ENCODE measurements at places on chromosomes 2 and 18.

DNA sequence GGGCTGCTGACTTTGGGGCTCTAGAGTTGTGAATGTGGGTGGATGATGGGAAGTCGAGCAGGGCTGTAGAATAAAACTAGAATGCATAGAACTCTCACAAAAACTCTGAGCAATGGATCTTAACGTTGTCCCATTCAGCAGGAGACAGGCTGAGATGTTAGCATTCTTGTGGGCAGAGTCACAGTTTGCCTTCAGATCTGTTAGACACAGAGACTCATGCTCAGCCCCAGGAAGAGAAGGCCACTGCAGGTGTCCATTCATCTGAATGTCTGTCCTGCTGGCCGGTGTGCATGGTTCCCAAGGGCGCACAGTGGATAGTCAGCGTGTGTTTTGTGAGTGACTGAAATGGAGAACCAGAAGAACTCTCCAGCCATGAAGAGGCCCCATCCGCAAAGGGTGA is 111.3 kb downstream of the TSN start:
- no peak for DNase-seq

- DNase-seq, result no peak
These were observed 1.7 kb downstream of the SLC1A4 start for GRCh38 chr2:64990876-64991275.

GRCh38 chr2:20521682-20522189 is 74.9 kb downstream of the RHOB start:
- DNase-seq, result no peak

DNA sequence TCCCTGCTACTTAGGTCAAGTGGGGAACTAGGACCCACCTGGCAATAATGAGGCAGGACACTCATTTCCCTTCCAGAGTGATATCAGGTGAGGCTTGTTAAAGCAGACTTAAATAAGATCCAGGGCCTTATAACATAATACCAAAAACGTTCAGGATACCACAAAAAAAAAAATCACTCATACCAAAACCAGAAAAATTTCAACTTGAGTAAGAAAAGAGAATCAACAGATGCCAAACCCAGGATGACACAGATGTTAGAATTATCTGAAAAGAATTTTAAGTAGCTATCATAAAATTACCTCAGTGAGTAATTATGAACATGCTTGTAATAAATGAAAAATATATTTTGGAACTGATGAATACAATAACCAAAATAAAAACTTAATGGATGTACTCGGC is 255.6 kb upstream of the OSR1 start:
- no peak for DNase-seq

GRCh38 chr2:215812966-215813365 is 200.4 kb downstream of the MREG start:
- DNase-seq, result no peak

DNA sequence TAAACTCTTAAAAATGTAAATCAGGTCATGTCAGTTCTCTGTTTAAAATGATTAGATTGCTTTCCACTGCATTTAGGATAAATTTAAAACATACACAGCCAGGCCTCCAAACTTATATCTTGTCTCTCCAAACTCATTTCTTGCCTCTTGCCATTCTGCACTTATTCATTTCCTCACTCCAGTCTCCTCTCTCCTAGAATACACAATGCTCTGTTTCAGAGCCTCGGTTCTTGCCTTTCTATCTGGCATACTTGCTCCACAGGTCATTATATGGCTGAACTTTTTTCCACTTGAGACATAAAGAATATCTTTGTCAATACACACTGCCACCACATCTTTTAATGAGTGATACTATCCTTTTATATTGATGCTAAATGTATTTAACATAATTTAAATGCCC is 10.5 kb upstream of the UGP2 start:
- no peak for DNase-seq

DNA sequence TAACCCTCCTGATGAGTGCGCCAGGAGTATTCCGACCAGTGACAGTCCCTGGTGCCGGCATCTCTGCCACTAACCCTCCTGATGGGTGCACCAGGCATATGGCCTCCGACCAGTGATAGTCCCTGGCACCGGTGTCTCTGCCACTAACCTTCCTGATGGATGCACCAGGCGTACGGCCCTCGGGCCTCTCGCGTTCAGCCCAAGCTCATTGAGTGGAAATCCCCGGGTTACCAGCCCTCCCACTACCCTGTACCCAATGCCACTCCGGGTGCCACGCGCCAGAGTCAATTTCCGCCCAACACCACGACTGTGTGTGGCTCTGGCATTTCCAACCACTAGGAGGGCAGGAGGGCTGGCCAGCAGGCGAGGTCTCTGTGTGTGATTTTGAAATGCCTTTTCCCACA is 11.7 kb upstream of the GPC1 start:
- DNase-seq, result no peak

DNA sequence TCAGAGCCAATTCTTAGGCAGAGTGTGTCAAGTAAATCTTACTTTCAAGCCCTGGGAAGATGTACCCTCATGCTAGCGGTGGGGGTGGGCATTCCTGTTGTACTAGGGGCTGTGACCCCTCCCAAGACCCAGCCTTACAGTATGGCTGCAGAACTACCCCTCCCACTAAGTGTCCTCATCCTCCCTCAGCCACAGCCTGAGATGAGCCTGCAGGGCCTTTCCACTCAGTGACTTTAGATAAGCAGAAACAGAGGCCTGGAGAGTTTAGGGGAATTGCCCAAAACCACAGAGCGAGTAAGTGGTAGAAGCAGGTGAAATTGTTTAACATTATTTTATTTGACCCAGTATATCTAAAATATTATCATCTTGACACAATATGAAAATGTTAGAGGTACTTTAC is 36.6 kb downstream of the TTC32 start:
- no peak for DNase-seq

GRCh38 chr2:101435001-101435862 is 39.7 kb downstream of the RFX8 start:
- DNase-seq, result no peak

GRCh38 chr2:223649554-223650533 is 47.7 kb upstream of the SCG2 start:
- DNase-seq, result no peak

DNA sequence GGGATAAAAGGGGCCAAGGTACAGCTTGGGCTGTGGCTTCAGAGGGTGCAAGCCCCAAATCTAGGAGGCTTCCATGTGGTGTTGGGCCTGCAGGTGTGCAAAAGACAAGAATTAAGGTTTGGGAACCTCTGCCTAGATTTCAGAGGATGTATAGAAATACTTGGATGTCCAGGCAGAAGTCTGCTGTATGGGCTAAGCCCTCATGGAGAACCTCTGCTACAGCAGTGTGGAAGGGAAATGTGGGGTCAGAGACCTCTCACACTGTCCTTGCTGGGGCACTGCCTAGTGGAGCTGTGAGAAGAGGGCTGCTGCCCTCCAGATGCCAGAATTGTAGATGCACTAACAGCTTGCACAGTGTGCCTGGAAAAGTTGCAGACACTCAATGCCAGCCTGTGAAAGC is 880.6 kb upstream of the ID2 start:
- no peak for DNase-seq

- DNase-seq, result no peak
These were observed 229.7 kb downstream of the ANKRD36B start for GRCh38 chr2:97359861-97360584.

GRCh38 chr18:55406451-55406991 is 181.5 kb downstream of the TCF4 start:
- DNase-seq, result no peak

- DNase-seq, result no peak
These were observed 4.4 kb downstream of the CTIF start for GRCh38 chr18:48543228-48543627.

- no peak for DNase-seq
These were observed 387.8 kb downstream of the ZNF521 start for GRCh38 chr18:24964216-24964615.

DNA sequence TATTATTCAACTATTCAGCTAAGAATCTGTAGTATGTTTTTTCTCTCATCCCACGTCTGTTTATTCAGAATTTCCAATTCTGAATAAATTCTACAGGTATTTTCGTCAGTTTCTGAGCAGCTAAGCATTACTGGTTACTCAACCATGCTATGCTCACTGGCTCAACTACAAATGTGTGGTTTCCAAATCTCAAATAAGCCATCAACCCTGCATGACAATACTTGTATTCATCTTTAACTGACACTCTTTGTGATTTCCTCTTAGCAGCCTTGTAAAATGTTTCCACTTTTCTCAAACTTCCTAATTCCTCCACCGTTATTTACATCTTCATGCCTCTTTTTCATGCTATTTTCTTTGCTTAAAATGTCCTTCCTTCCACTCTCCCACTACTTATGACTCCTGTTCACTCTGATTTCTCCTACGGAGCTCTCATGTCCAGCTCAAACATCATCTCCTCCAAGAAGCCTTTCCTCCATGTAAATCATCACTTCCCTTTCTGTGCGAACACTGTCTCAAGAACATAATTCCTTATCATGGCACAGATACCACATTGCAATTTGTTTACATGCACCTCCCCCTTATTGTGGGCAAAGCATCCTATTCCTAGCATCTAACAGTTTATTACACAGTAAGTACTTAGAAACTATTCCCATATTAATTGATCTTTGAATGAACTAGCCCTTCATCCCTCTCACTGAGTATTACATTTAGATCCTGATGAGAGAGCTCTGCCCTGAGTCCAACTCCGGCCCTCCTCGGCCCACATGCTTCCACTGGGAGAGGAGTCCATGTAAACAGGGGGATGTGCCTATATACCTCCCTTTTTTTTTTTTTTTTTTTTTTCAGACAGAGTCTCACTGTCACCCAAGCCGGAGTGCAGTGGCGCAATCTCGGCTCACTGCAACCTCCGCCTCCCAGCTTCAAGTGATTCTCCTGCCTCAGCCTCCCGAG is 10.5 kb downstream of the CCDC88A start:
- DNase-seq, result no peak

- no peak for DNase-seq
These were observed 678.9 kb downstream of the ARHGAP15 start for GRCh38 chr2:143808166-143808565.

- DNase-seq, result no peak
These were observed 74.8 kb downstream of the NFATC1 start for GRCh38 chr18:79470547-79470946.

DNA sequence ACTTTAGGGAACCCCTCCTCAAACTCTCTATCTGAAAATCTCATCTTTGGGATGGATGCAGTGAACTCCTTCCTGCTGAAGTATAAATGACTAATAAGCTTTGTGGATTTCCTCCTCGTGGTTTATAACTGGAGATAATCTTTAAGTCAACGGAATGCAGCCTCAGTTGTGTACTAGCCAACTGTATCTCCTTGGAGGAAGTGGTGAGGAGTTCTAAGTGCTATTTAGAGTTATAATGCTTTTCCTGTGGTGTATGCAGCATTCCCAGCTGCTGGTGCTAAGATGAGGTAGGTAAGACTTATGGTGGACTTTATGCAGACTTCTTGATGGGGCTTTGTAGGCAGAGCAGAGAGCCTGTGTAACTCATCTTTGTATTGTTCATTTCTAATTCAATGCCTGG is 90.9 kb downstream of the LYPD6B start:
- no peak for DNase-seq

DNA sequence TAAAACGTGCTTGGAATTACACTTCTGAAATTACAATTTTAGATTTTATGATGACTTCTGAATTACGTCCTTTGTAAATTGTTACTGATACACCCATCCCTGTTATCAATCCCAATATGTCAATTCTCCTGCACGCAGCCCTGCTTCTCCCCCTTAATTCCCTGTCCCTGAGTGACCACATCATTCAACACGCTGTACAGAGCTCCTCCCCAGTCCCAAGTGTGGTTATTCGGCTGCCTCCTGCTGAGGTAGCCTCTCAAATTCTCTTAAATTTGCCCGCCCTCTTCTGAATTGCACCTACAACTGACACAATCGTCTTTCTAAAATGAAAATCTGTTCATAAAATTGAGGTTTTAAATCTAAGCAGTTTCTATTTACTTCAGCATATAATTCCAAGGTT is 10.1 kb downstream of the SERPINB8 start:
- no peak for DNase-seq

GRCh38 chr2:216064665-216065064 is 16.9 kb downstream of the PECR start:
- DNase-seq, result no peak

GRCh38 chr2:43209204-43209717 is 17.1 kb downstream of the ZFP36L2 start:
- no peak for DNase-seq

DNA sequence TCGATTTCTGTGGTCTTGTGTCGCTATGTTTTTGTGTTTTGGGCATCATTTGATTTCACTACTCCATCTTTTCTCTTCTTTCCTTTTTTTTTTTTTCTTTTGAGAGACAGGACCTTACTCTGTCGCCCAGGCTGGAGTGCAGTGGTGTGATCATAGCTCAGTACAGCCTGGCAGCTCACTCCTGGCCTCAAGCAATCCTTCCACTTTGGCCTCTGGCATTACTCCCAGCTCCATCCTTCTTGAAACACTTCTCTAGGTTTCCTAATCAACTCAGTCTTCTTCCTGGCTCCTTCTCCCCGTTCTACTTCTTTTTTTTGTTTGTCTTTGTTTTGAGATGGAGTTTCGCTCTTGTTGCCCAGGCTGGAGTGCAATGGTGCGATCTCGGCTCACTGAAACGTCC is 26.5 kb downstream of the TCF23 start:
- DNase-seq, result no peak

- DNase-seq, result no peak
These were observed 14.7 kb upstream of the ARHGAP25 start for GRCh38 chr2:68719912-68720311.

DNA sequence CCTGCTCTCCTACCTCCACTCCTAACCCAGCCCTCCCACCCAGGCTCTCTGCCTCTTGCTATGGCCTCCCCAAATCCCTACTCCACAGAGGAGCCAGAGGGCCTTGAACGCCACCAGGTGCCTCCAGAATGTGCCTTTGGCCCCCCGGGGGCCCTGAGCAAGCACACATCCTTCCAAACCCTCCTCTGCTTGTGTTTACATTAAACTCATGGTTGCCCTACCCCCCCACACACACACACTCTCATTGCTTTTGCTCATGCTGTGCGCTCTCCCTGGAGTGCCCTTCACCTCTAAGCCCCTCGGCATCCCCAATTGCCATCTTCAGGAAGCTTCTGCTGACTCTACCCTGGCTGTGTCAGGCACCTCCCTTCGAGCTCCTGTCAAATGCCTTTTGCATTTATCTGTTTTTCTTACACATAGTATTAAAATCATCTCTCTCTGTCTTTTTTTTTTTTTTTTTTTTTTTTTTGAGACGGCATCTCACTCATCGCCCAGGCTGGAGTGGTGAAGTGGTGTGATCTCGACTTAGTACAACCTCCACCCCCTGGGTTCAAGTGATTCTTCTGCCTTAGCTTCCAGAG is 16.3 kb upstream of the TET3 start:
- no peak for DNase-seq

DNA sequence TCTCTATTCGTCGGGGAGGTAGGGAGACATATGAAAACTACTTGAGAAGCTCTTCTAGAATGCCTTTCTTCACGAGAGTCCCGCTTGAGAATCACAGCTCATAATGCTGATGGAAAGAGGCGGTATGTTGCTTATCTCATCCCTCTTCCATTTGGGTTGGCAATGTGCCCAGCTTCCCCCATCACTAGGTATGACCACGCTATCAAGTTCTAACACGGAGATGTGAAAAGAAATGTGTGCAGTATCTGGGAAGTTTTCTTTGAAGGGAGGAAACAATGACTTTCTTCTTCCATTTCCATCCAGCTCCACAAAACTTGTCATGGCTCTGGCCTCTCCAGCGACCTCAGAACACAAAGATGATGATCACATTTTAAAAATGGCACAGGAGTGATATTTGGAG is 742.4 kb downstream of the DCDC2C start:
- no peak for DNase-seq

All from amniotic stem cell (primary cell).